Activated T-helper 9 cell treated with anti-CD3 and anti-CD28 coated beads, Interleukin-2, amount 50 U/mL, for 16 hours (primary cell): ENCODE measurements at places on chromosomes 6 and 20.

DNA sequence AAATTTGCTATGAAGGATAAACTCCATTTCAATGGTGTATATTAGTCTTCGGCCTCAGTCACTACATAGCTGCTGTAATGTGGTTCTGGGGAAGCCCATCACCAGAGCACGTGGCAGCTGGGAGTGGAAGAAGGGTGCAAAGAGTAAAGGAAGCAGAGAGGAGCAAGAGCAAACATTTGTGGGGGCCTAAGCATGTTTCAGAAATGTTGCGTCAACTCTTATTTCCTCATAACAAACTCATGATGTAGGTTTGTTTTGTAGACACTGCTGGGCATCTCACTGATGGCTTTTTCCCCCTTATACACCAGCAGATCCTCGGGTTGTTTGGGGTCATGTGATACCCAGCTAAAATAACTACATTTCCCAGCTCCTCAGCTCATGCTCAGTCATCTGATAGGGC lies 37.3 kb downstream of the DOK5 start:
- DNase-seq: no peak

- DNase-seq: no peak
Observed at GRCh38 chr20:44026647-44027342, 112.1 kb downstream of the TOX2 start.

DNA sequence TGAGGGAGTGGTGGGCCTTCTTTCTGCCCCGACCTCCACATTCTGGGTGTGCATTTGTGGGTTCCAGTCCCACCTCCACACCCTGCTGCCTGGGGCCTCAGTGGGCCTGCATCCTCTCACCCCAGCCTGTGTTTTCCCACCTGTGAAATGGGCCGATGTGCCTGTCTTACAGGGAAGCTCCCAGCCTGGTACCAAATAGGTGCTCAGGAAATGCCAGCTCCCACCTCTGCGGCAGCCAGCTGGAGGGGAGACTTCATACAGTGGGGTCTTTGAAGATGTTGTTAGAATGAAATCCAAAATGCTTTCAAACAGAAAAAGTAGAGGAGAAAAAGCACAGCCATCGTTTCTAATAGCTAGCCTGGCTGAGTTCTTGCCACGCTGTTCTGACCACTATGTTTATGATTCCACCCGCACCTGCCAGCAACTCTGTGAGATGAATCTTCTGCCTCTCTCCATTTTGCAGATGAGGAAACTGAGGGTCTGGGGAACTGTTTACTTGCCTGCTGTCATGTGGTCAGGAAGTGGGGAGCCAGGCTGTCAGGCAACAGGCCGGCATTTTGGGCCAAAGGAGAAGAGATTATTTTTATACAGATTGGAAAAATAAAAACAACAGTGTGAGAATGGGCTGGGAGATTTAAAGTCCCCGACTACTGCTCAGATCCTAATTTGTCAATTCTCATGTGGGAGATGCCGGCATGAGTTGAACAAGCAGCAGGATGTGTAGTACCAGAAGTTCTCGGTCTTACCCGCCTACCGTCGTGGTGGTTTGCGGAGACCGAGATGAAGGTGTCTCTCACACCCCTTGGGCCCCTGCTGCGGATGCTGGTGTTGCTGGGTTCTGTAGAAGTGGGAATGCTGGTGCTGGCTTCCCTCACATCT lies 4.6 kb downstream of the TMEM181 start:
- no peak for DNase-seq

DNA sequence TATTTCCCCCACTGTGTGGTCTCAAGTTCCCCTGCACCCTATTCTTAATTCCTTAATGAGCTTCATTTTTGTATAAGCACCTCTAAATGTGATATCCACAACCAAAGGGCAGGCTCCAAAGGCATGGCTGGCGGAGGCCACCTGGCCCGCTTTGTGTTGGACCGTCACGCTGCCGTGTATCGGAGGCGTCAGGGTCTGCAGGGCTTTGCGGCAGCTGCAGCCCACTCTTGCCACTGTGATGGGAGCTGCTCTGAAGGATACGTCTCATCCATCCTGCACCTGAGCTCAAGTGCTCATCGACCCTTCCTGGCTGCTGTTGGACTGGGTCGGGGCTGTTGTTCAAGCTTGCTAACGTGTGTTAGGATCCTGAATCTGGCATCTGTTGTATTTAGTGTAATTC lies 177.6 kb downstream of the ARID1B start:
- no peak for DNase-seq

DNA sequence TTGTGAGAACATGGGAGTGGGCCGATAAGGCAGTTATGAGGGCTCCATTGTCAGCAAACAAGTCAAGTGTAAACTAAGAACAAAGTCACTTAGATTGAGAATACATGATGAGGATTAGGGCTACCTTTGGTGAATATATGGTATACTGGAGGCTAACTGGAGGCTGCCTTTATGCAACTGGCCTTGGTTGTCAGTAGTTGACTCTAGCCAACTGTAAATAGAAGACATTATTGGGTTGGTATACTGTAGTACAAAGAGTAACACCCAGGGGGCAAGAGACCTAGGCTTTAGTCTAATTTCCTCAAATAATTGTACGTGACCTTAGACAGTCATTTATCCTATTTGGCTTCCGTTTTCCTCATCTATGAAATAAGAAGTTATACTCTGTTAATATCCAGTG lies 235.2 kb downstream of the ARID1B start:
- DNase-seq: no peak

DNA sequence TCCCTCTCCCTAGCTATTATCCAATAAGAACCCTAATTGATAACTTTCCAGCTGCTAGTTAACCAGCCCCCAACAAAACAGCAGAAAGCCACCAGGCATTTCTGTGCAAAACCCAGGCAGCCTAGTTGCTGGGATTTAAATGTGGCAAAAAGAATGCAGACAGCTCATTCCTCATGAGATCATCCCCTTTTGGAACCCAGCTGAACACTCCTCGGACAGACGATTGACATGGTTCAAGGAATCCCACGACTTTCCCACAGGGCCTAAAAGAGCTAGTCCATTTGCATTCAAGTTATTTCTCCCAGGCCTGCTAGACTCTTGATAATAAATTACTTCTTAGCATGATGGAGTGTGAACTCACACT lies 24.0 kb downstream of the JAG1 start:
- DNase-seq: no peak

DNA sequence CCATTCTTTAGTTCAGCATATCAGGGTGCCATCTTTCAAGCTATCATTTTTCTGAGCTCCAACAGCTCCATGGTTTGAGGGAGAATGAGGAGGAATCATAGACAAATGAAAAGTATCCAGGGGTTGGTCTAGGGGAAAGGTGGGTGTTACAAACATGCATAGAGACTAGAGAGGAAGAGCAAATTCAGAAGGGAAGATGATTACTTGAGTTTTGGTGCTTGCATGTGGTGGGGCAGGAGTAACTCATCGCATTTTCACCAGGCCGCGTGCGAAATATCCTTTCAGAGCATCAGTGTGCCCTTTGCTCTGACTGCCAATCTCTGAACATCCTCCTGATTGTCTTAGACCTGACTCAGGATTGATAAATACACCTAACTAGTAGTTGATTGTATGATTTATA lies 7.7 kb upstream of the BICRAL start:
- DNase-seq: peak; percentile 8

GRCh38 chr6:11172501-11173327 lies 59.8 kb downstream of the NEDD9 start:
- DNase-seq: peak; percentile 63

DNA sequence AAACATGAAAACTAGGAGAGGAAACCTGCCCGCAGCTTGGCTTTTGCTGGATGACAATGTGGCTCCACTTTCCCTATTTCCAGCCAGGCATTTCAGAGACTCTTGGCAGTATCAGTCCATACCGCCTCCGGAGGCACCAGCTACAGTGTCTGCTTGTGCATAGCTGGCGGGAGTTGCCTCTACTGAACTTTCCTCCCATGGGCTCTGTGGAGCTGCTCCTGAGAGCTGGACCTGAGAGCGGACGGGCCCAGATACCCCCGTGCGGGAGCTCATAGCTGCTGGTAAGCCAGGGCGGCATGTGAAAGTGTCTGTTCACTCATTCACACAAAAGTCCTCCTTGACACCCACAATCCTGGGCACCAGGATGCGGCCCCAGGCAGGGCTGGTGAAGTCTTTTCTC lies 130.3 kb upstream of the PMEPA1 start:
- no peak for DNase-seq

DNA sequence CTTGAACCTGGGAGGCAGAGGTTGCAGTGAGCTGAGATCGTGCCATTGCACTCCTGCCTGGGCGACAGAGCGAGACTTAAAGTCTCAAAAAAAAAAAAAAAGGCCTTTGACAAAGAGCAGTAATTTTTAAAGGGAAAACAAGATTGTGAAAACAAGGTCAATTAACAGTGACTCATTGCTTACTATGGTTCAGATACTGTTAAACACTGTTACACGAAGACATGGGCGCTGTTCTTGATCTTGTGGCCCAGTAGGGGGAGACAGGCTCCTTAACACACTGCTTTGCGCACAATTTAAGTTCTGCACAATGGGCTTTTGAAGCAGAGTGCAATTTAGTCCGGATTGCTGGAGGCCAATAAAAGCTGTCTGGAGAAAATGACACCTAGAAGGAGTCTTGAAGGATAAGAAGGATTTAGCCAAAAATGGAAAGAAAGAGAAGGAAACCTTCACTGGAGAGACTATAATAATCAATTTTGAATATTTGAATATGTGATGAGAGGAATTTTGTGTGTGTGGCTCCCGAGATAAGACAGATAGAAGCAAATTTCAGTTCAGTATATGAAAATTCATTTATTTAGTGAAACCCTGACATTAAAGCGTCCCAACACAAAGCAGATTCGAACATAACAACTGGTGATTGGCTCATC lies 6.0 kb upstream of the LATS1 start:
- peak; percentile 5 for DNase-seq

DNA sequence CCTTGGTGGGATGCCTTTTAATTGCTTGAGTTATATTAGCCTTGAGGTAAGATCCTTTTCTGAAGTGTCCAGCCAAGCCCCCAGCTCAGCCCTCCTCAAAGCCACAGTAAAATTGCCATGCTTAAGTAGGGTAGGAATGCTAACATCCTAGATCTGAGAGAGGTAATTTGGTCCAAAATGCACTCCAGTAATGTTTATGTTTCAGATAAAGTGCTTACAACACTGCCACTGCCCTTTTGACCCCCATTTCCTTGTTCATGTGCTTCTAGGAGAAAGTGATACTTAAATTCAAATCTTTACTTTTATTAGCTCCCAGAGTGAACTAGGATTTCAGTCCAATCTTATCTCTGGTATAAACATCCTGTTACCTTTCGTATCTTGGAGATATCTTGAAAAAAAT lies 318.0 kb downstream of the BMP2 start:
- DNase-seq: no peak

- no peak for DNase-seq
Observed at GRCh38 chr20:17343091-17343490, 116.3 kb downstream of the PCSK2 start.

GRCh38 chr6:6635291-6635690 lies 46.8 kb downstream of the LY86 start:
- no peak for DNase-seq

GRCh38 chr6:119326291-119327005 lies 23.1 kb downstream of the MAN1A1 start:
- DNase-seq: no peak

GRCh38 chr20:51484141-51484815 lies 58.2 kb downstream of the NFATC2 start:
- DNase-seq: no peak

GRCh38 chr6:84003131-84003530 lies 30.4 kb upstream of the MRAP2 start:
- no peak for DNase-seq

DNA sequence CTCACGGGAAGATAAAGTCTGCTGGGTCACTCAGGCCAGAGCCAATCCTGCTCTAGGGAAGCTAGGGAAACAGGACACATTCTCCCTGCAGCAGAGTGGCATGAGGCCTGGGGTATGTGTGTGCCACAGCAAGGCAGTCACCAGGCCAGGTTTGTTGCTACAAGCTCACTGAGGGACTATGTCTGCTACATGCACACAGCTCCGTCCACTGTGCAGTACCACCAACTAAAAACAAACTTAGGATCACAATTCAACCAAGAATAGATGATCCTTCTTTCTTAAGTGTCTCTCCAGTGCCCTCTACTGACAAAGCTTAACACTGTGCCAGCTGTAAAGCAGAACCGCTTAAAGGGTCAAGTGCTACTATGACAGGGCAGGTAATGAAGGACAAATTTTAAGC lies 192.5 kb downstream of the PTPRK start:
- no peak for DNase-seq

GRCh38 chr6:11043961-11044711 lies at the start of gene ELOVL2:
Gene ELOVL2, minus strand, starts transcription at chr6:11044305. Its CDS starts 75 bp downstream, at chr6:11044230.
- DNase-seq: no peak

DNA sequence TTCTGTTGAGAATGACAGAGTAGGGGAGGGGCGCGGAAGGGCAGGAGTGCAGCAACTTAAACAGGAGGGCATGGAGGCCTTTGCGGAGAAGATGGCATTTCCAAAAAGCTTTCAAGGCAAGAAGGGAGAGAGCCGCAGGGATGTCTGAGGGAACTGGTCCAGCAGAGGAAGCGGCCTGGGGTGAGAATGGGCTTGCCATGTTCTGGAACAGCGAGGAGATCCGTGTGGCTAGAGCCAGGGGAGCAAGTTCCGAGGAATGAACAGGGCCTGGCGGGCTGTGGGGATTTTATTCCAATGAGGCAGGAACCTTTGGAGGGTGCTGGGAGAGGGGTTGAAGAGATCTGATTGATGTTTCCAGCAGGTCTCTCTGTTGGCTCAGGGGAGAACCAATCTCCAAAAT lies 86.1 kb downstream of the PREX1 start:
- no peak for DNase-seq

GRCh38 chr6:53873922-53874321 lies 79.1 kb downstream of the LRRC1 start:
- no peak for DNase-seq

DNA sequence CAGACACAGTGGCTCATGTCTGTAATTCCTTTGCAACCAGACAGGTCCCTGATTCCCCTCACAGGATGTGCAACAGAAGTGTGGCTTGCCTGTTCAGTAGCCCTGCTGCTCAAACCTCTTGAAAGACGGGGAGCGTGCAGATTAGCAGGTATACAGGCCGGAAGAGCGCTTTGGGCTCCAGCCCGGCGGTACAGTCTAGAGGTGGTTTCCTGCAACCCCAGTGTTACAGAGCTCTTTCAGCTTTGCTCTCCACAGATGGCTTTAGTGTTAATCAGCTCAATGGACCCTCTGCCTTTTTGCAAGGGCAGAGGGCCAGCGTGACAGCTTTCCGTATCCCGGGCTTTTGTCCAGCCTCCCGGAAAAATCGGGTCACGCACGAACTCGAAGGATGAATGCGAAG lies 67.2 kb upstream of the TNFRSF21 start:
- no peak for DNase-seq

GRCh38 chr20:40251284-40251932 lies 437.6 kb downstream of the MAFB start:
- DNase-seq: no peak
